ENCODE measurements at places on chromosomes 7 and 10.

DNA sequence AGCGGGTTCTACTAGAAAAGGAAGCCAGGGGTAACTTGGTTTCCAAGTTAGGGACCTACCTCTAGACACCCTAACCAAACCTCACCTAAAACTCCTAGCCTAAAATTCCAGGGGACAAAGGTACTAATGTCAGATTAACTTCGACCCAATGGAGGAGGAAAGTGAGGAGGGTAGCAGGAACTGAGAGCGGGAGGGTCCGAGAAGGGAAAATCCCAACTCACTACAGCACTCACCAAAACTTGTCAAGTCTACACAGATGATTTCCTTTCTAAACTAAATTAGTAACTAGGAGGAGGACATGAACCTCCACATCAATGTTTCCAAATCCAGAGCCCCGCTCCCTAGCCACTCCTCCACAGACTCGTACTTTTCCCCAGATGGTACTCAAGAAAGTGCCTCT lies 22.6 kb downstream of the CHCHD3 start:
- DNase-seq: no peak

- DNase-seq: no peak
Measured at GRCh38 chr7:158008267-158008666, 579.4 kb downstream of the PTPRN2 start.

DNA sequence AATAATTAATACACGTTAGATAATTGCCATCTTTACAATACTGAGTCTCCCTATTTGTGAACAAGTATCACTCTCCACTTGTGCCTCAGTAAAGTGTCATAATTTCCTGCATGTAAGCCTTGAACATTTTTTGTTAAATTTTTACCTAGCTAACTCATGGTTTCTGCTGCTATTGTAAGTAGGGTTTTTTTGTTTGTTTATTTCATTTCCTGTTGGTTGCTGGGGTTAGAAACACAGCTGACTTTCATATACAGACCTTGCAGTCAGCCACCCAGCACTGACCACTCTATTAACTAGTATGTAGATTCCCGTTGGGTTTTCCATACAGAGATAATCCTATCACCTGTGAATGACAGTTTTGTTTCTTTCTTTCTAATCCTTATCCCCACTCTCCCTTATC lies 133.3 kb downstream of the MPP7 start:
- DNase-seq: no peak

DNA sequence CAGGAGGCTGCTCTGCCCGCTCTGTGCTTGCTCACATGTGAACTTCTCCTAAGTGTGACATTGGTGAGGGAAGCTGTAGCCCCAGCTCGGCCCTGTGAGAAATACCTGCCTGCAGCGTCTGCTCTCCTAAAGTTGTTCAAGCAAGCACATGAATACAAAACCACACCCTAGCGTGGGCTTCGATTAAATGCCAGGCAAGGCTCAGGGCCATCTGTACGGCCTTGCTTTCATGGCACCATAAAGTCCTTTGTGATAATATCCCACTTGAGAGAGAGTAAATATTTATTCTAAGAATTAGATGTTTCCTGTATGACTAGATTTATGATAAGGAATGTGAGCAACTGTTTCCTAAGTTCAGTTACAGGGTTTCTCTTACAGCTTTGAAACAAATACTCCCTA lies 262.8 kb upstream of the KLF14 start:
- no peak for DNase-seq

GRCh38 chr7:135366843-135367508 lies 133.3 kb downstream of the STRA8 start:
- DNase-seq: no peak

DNA sequence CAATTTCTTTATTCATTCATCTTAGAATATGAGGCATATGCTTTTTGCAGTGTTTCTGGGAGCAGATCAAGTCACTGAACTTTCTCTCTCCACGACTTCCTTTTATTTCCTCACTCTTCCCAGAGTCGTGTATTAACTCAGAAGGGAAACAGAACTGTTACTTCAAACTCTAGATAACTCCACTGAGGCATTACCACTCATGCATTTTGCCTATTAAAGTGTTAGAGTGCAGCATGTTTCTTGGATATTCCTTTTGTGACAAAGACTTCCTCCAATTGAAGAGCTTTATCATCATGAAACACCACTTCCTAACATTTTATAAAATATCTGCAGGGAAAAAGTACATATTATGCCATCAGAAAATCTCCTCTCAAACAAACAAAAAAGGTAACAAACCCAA lies 797.4 kb upstream of the COBL start:
- no peak for DNase-seq

- DNase-seq: no peak
Measured at GRCh38 chr10:93678805-93679587, 23.4 kb downstream of the FRA10AC1 start.

GRCh38 chr10:59372543-59372942 lies 10.2 kb upstream of the FAM13C start:
- peak; percentile 76 for DNase-seq

DNA sequence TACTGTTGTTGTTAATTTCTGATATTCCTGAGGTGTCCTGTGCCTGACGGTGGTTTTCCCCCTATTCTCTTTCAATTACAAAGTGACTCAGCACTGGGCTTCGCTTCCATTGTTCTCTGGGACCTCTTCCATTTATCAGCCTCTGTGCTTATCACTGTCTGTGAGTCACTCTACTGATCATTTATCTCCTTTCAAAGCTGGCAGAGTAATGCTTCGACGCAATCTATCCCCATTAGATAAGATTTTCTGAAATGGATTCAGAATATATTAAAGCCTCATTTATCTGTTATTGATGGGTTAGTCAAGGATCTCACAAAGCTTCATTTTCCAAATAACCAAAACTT lies 679.2 kb downstream of the SDK1 start:
- no peak for DNase-seq

GRCh38 chr7:21972397-21972784 lies 26.7 kb upstream of the CDCA7L start:
- DNase-seq: no peak

- DNase-seq: no peak
Measured at GRCh38 chr7:157768198-157768597, 431.4 kb downstream of the DNAJB6 start.

- DNase-seq: no peak
Measured at GRCh38 chr10:106136175-106136574, 1028.3 kb downstream of the SORCS1 start.

GRCh38 chr10:92809840-92810239 lies 38.5 kb upstream of the EXOC6 start:
- no peak for DNase-seq

DNA sequence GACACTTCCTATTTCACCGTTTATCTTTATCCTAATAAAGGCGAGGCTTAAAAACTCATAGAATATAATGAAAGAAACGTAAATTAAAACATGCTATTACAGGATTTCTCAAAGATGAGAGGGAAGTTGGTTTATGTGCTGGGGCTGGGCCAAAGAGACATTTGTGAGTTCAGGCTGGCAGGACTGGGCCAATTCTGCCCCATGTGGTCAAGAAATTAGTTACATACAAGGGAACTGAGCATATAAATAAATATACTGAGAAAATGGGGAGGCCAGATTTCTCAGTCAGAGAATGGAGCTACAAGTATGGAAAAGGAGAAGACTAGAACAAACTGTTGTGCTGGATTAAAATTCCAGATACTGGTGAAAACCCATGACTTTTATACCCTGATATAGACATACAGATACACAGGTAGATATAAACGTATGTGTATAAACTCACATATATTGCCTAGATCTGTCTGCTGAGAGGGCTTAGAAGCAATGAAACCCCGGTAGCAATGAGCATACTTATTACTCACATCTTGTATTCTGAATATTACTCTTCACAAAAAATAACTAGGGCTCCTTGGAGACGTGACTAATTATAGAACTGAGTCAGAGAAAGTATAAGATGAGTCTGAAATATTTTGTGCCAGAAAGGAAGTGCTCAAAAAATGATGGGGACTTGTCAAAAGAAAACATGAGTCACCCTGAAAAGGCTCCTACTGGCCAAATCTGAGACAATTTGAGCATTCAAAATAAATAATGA lies 155.7 kb upstream of the FGFR2 start:
- peak; percentile 87 for DNase-seq

- no peak for DNase-seq
Measured at GRCh38 chr10:110317866-110318850, 13.4 kb upstream of the SMNDC1 start.

DNA sequence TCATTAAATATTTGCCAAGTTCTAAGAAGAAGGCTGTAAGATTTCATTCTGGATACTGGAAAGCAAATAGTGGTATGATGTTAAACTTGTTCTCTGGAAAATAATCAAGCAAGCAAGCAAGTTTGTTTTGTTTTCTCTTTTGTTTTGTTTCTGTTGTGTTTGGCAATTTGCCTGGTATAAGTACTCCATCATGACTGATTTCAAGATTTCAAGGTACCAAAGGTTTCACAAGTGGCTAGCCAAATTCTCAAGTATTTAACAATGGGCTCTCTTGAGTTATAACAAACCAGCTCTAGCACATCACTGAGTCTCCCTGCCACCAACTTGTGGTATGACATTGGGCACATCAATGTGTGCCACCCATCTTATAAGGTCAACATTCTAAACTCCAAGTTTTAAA lies 151.7 kb upstream of the IGFBP3 start:
- DNase-seq: no peak

GRCh38 chr10:84201244-84201606 lies 6.9 kb downstream of the CDHR1 start:
- no peak for DNase-seq

GRCh38 chr10:60417024-60417423 lies 27.3 kb upstream of the ANK3 start:
- peak; percentile 38 for DNase-seq

- no peak for DNase-seq
Measured at GRCh38 chr10:5195727-5196374, 786 bp upstream of the AKR1C4 start.

DNA sequence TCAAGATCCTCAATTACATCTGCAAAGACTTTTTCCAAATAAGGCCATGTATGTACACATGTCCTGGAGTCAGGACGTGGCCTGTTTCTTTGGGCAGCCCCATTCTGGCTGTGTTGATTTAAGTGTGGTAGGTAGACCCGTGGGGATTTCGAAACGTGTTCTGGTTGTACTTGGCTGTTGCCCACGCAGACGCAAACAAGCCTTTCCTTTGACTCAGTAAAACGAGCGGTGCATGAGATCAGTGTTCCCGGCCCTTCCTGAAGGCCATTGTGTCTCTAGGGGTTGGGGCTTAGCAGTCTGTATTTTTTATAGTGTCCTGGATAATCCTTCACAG lies 64.8 kb upstream of the DNAJB6 start:
- peak; percentile 99 for DNase-seq

DNA sequence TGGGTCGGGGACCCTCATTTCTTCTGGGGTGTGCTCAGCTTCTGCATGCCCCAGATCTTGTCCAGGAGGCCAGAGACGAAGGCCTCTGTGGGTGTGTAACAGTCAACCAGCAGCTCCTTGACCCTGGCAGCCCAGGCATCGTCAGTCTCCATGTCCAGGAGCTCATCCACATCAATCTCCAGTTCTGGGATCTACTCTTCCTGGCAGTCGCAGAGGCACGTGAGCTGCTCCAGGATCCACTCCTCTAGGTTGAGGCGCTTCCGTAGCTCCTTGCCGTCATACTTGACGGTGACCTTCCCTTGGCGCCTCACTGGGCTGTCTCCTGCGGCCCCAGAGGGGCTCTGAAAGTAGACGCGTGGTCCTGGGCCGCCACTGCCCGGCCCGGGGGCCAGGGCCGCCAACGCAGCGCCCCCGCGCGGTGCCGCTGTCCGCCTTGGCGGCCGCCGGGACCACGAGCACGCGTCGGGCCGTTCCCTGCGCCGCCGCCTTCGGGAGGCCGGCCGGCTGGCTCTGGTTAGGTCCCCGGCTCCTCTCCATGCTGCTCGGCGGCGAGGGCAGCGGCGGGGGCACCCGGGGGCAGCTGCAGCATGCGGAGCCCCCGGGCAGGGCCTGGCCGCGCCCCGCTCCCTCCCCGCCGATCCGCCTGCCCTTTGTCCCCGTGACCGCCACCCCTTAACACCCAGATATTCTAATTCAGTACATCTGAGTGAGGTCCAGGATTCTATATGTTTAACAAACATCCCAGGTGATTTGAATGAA lies 170.5 kb downstream of the SEPTIN7 start:
- no peak for DNase-seq

GRCh38 chr10:122450353-122450990 lies 4.0 kb upstream of the ARMS2 start:
- no peak for DNase-seq

GRCh38 chr10:27035163-27035562 lies 65.1 kb downstream of the ANKRD26 start:
- no peak for DNase-seq

DNA sequence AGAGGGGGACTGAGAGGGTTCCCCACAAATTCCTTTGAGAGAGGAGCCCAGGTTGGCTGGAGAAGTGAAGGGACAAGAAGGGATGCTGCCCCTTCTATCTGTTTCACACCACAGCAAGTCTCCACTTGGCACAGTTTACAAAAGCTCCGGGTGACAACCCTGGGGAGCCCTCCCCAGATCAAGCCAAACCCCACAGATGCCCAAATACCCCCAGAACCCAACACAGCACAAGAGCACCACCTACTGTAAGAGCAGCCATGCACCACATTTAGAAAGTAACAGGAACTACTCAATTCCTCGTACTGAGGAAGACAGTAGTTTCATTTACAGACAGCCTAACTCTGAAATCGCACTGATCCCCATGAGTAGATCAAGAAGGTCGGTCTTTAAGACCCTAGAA lies 67.8 kb upstream of the ATP6V0A4 start:
- no peak for DNase-seq

DNA sequence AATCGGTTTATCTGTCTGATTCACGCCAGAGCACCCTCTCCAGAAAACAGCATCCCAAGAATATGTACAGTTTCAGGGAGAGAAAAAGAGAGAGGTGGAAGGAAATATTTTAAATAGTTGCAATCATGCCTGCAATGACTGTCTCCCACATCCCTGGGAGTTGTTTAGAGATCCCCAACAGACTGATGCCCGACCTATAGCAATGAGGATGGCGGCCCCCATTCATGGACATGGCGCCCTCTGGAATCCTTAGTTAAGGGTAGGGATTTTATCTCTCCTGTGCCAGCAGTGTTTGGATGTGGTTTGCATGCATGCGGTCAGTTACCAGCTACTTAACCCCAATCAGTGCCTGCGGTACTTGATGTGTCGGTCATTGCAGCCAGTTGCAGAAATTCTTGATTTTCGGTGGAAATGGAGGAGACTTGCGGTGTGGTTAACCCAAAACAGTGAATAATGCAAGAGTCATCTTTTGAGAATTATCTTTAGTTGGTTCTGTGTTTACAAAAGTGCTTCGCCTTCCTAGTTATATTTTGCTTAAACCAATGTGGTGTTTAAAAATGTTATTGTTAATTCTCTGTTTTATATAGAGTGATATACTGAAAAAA lies 186.0 kb upstream of the TCF7L2 start:
- no peak for DNase-seq

GRCh38 chr10:60975716-60976115 lies 31.7 kb upstream of the RHOBTB1 start:
- no peak for DNase-seq

GRCh38 chr10:130960531-130960930 lies 351.0 kb downstream of the TCERG1L start:
- no peak for DNase-seq

DNA sequence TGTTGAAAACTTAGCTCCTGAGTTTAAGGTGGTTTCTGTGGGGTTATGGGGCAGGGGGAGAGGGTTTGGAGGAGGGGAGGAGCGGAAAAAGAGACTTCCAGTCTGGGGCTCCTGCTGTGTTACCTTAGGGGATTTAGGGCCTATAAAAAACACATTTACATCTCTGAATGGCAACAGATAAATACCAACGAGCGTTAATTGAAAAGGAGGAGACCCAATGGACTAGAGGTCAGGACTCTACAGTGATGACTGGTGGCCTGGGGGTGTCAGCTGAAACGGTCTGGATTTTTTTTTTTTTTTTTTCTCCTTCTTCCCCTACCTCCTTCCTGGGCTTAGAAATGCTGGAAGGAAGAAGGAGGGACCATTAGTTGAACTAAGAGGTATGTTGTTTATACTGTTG lies 47.4 kb downstream of the AUTS2 start:
- DNase-seq: no peak

All from fibroblast of skin of abdomen (primary cell).